ENCODE measurements at places on chromosomes 7 and 10. TPM values are rescaled to one million over a fixed set of nuclear protein-coding genes. Genes with fewer than 3 reads are reported as not detected.

DNA sequence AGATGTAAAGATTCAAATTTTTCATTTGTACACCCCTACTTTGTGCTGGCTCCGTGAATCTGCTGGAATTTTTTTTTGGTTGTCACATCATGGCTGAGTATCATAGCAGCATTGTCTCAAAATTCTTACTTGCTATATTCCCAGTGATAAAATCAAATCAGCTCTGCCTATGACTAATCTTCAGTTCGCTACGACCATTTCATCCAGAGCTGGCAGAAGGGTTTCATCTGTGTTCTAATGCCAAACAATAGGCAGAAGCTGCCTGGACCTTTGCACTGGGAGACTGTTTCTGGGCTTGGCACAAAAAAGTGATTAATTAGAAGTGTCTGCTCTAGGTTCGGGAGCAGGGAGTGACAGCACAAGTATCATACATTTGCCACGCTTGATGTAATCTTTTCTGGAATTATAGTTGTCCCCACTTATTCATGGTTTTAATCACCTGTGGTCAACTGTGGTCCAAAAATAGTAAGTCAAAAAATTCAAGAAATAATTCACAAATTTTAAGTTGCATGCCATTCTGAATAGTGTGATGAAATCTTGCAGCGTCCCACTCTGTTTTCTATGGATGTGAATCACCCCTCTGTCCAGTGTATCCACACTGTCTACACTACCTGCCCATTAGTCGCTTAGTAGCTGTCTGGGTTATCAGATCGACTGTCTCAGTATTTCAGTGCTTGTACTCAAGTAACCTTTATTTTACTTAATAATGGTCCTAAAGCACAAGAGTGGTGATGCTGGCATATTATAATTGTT is 120.5 kb upstream of the IMMP2L start:
- DNase-seq = no peak

LIPF gene
- not detected for total RNA-seq

DNA sequence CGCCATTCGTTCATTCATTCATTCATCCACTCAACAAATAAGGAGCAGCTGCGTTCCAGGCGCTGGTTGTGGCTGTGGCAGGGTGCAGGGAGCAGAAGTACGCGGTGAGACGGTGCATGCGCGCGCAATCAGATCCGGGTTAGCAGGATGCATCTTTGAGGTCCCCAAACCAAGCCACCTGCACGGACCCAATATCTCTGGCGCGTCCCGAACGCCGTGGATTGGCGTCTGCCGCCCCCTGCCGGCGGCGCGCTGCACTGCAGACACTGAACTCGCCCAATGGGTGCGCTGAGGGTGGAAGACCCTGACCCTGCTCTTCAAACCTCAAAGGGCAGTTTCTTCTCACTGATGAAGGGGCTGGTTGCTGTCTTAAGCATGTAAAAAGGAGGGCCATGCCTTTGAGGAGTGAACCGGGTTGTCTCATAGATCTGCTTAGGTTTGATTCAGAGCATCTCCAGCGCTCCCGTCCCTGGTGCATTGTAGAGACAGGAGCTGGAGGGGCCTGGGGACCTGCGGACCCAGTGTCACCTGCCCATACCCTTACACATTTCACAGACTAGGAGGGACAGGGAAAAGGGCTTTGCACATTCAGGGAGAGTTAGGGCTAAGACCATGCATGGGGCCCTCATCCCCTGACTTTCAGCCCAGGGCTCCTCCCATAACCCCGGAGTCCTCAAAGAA is 102.5 kb downstream of the RAMP3 start:
- DNase-seq = peak; percentile 50

MRM2 gene
- total RNA-seq = 11.6 TPM

PNLIPRP1 gene
- total RNA-seq = not detected

DNA sequence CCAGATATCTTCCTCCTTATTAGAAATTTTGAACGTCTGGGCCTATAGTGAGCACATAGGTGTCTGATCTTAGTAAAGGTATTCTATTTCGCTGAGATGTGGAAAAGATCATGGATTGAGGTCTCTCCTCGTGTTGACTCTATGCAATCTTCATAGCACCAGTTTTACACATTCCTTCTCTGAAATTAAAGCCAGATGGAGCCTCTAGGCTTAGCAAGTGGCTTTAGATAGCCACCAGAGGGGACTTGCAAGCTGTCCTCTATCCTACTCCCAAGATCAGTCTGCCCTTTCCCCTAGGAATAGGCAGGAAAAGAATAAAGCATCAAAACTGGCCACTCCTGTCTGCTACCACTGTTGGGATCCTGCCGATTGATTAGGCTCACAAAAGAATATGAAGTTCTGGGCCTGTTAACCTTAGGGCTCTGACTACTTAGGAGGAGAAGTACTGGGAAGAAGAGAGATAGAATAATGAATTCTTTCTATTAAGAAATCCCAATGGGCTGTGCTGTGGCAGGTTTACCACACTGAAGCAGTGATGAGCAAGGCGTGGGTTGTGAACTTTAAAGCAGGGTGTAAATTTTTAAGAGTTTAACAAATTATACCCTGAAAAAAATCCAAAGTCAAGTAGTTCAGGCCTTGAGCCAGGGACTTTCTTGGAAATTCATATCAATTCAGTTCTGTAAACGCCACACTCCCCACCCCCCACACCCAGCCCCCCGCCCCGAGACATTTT is 2.2 kb upstream of the STRIP2 start:
- DNase-seq = no peak

GRCh38 chr7:39453743-39454355 is 112.4 kb upstream of the YAE1 start:
- peak; percentile 62 for DNase-seq

- DNase-seq = peak; percentile 1
Measured at GRCh38 chr10:132867801-132868644, 74.3 kb downstream of the CFAP46 start.

GRCh38 chr7:696812-697551 is 29.5 kb upstream of the DNAAF5 start:
- DNase-seq = no peak

DNA sequence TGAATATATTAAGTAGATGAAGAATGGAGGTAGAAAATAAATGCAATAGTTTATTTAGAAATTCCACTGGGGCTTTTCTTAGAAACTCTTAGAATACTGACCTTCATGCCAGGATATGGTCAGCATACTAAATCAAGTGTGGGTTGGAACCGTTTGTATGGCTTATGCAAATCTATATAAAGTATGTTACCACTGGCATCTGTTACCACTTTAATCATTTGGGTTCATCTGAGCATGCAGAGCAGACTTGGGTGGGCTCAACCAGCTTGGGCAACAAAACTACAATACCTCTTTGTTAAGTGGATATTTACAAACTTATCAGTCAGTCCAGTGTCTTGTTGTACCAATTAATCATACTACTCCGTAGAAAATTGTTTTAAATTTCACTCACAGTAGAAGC is 125.8 kb downstream of the CRPPA start:
- no peak for DNase-seq

- no peak for DNase-seq
Measured at GRCh38 chr10:106183041-106183440, 981.5 kb downstream of the SORCS1 start.

GRCh38 chr10:74912182-74912581 is 85.8 kb downstream of the KAT6B start:
- DNase-seq = no peak

GRCh38 chr7:92639213-92639896 is 49.2 kb upstream of the FAM133B start:
- DNase-seq = no peak

PRSS2 gene
- total RNA-seq = not detected

RARRES2 gene
- total RNA-seq = 84.2 TPM

AGR3 gene
- total RNA-seq = 135 TPM

DNA sequence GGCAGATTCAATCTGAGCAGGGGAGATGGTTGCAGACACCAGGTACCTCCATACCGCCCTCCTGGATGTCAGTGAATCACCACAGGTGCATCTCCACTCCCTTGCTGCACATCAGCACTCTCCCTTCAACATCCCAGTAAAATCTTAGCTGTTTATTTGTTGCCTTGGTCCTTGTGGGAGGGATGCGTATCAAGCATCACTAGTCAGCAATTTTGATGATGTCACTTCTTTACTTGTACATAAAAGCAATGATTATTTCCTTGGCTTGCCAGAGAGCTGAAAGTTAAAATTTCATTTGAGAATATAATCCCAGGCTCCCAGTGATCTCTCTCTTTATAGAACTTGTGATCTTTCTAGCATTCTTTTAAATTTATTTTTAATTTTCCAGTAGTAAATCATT is 49.5 kb downstream of the TMEM168 start:
- DNase-seq = no peak

NRG3 gene
- total RNA-seq = 1.4 TPM

- DNase-seq = no peak
Measured at GRCh38 chr10:108901781-108902618, 1021.3 kb downstream of the XPNPEP1 start.

GRCh38 chr10:24661376-24661775 is 62.3 kb downstream of the ARHGAP21 start:
- DNase-seq = no peak

TYSND1 gene
- 22.4 TPM for total RNA-seq

- no peak for DNase-seq
Measured at GRCh38 chr10:132974249-132974796, 32.0 kb upstream of the CFAP46 start.

PWWP2B gene
- 129 TPM for total RNA-seq

- DNase-seq = no peak
Measured at GRCh38 chr10:14123139-14123538, 207.6 kb downstream of the FRMD4A start.

- no peak for DNase-seq
Measured at GRCh38 chr7:100599911-100600729, 2.0 kb upstream of the PCOLCE start.

DNA sequence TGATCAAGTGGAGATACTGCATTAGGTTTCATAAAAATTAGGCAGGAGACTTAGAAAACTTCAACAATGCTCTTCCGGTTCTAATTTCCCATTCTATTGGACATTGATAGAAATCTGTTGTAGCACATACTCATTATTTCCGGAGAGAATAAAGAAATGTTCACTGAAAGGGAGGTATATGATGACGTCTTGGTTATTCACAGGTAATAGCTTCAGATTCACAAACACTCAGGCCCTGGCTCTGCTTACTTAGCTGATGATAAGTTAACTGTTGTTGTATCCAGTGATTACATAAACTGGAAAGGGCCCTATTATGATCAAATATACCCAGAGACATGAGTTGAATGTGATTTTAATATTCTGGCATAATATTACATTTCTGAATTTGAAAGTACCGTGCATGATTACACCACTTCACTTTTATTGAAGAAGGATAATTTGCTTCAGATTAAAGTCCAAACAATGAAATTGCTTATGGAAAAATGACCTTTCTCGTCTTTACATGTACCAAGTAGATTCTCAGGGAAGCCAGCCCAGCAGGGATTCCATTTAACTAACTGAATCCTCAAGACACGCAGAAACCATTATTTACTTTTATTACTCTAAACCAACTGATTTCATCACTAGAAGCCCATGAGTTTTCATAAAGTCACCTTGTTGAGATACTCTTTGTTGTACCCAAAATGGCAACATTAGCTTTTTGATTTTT is 288.0 kb upstream of the PITRM1 start:
- DNase-seq = no peak

- DNase-seq = no peak
Measured at GRCh38 chr10:77505431-77506334, 131.9 kb downstream of the KCNMA1 start.

GRCh38 chr7:36670585-36671431 is 53.5 kb downstream of the AOAH start:
- DNase-seq = peak; percentile 79

TUBB8 gene
- not detected for total RNA-seq

DNA sequence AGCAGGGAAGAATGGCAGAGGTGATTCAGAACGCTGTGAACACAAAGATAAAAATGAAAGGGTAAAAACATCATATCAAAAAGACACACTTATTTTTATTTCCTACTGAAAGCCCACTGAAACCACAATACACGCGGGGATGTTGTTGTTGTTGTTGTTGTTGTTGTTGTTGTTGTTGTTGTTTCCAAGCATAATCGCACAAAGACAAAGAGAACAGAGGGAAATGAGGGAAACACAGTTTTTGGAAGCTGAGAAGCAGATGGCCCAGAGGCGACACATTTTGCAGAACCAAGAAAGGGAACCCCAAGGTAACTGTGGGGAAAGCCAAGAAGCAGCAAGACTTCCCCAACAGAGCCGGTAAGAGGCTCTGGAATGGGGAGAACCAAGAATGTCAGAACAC is 113.9 kb downstream of the PARD3 start:
- DNase-seq = no peak

- DNase-seq = no peak
Measured at GRCh38 chr7:17968791-17969715, 28.8 kb upstream of the SNX13 start.

GRCh38 chr7:42046483-42046882 is 190.5 kb downstream of the GLI3 start:
- no peak for DNase-seq

DNA sequence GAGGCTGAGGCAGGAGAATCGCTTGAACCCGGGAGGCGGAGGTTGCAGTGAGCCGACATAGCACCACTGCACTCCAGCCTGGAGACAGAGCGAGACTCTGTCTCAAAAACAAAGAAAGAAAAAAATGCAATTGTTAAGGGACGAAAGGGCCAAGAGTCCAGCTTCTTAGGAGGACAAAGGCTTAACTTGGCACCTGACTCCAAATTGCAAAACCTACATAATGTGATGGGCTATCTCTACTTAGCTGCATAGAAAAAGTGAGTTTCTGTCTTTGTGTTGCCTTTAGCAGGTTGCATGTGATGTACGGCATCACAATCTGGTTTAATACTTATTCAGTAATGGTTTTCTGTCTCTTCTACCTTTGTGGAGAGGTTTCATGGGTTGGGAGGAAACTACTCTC is 8.6 kb upstream of the MYO1G start:
- no peak for DNase-seq

GRCh38 chr7:28988810-28989209 is 30.7 kb upstream of the TRIL start:
- DNase-seq = peak; percentile 21

DNA sequence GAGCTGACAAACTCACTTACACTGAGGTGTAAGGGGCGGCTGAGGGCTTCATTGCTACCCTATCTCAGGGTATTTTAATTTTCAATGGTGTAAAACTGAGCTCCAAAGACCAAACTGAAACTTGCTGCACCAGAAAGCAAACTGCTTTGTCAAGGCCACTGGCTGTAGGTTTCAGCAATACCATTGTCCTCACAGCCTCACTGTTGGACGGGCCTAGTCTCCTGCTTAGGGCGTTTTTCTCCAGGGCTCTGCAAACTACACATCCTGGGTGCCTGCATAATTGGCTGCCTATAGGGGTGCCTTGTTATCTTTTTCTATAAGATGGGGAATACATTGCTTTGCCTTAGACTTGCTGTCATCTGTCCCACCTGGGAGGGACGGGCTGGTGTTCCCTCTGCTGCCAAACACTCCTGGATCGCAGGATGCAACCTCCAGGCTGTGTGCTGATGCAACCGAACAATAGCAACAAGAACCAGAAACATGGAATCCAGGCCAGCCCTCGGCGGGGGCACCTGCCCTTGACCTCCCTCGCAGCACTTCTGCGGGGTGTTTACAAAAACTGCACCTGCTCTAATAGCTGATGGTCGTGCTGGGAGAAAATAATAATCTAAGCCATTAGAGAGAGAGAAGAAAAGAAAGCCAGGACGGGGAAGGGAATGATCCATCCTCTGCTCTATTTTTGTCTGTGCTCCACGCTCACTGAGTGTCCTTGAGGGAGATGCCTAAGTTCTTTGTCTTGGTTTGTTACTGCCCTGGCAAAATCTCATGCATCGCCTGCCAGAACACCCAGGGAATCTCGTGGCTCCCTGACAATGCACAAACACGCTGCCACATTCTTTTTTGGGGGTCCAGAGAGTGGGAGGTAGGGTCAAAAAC is 104.5 kb downstream of the GALNT17 start:
- DNase-seq = no peak

FGL2 gene
- 23.1 TPM for total RNA-seq

HSPA12A gene
- 9.7 TPM for total RNA-seq

- peak; percentile 8 for DNase-seq
Measured at GRCh38 chr7:25031432-25031831, 51.5 kb upstream of the OSBPL3 start.
